Lung (tissue), 17 donors: ENCODE measurements at places on chromosomes 6 and 20. TPM values are rescaled to one million over a fixed set of nuclear protein-coding genes. Genes with fewer than 3 reads are reported as not detected.

- peak overlapping the region; percentile 99 for H3K4me3 ChIP-seq
- H3K27ac ChIP-seq = peak overlapping the region; percentile 87
- peak; percentile 50 for DNase-seq
- peaks cover 13% of the 10 kb centered on the region for H3K4me1 ChIP-seq
Measured at GRCh38 chr20:34824452-34824805, 1.0 kb downstream of the NCOA6 start.

DNA sequence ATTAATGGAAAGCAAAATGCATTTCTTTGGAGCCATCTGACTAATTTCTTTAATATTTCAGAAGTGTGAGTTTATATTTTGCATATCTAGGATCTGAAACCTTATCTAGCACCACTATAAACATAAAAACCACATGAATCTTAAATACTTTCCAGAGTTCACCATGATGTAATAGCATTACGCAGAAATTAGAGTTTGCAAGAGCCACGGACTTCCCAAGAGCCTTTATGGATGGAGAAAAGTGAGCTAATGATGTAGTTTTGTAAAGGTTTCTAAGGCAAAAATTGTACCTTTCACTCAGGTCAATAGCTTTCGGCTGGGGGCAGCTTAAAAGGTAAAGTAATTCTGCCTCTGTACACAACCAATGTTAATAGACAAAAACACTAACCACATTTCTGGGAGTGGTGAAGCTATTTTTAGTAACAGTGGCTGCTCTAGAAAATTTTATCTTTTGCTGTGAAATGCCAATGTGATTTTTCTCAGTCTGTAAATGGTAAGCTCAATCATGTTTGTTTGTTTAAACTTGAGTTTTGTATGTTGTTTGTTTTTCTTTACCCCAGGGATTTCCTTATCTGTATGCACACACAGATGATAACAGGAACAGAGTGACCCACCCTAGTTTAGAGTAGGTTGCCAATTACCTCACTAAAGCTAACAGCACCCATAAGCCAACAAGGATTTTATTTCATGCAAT, 80.5 kb downstream of the FILIP1 start:
- H3K27ac ChIP-seq = no peak overlapping the region
- H3K27me3 ChIP-seq = no peaks in the 10 kb centered on the region
- no peak overlapping the region for H3K4me3 ChIP-seq
- peak; percentile 63 for DNase-seq
- H3K36me3 ChIP-seq = no peaks in the 10 kb centered on the region

- no peaks in the 10 kb centered on the region for H3K27me3 ChIP-seq
- no peaks in the 10 kb centered on the region for H3K36me3 ChIP-seq
- DNase-seq = no peak
- H3K4me3 ChIP-seq = no peak overlapping the region
- no peak overlapping the region for H3K27ac ChIP-seq
Measured at GRCh38 chr20:45866454-45866853, 9.0 kb downstream of the ZSWIM3 start.

DNA sequence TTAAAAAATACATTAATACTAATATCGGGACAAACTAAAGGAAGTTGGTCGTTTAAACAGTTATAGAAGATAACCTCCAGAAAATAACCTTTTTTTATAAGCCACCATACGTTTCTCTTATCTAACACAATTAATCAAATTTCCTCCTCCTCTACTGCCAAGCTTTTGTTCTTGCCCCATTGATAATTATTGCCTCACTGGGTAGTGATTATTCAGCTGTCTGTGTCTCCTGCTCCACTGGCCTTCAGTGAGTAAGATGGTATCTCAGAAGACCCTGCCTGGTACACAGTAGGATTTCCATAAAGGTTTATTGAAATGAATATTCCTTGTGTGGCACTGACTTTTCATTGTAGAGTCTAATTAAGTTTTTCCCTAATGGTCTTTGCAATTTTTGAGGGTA, 165.5 kb upstream of the SCGN start:
- no peak for DNase-seq
- peaks cover 3% of the 10 kb centered on the region for H3K36me3 ChIP-seq
- H3K27ac ChIP-seq = no peak overlapping the region
- H3K27me3 ChIP-seq = no peaks in the 10 kb centered on the region
- no peak overlapping the region for H3K4me3 ChIP-seq
- H3K4me1 ChIP-seq = peaks cover 7% of the 10 kb centered on the region

DNA sequence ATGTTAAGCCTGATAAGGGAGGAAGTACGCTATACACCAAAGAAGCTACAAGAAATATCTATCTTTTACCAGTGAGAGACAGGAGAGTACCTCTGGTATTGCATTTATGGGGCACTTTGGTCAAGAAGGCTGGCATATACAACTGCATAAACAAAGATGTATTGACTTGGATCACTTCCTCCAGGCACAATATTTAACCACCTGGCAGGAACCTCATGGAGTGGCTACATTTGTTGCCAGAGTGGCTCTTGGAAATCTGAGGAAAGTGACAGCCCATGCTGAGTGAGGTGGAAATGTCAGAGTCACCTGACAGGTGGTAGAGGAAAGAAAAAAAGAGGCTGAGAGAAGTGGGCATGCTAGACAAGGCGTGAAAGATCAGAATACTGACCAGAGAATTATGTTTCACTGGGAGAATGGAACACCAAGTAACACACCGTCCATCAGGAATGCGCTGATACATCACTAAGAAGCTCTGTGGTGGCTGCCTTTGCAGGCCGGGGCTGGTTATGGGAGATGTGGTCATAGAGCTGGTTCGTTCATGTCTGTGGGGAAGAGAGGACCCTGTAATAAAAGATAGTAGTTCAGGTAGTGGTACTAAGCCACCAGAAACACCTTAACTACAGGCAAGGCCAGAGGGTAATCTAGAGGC, 61.4 kb upstream of the UFL1 start:
- no peak for DNase-seq
- no peaks in the 10 kb centered on the region for H3K36me3 ChIP-seq
- no peak overlapping the region for H3K27ac ChIP-seq
- H3K4me1 ChIP-seq = no peaks in the 10 kb centered on the region
- no peak overlapping the region for H3K4me3 ChIP-seq

GRCh38 chr20:47352332-47353238, 3.9 kb downstream of the ZMYND8 start:
- H3K4me1 ChIP-seq = peaks cover 98% of the 10 kb centered on the region
- peaks cover 2% of the 10 kb centered on the region for H3K36me3 ChIP-seq
- peak overlapping the region; percentile 10 for H3K4me3 ChIP-seq
- peak overlapping the region; percentile 94 for H3K27ac ChIP-seq
- H3K27me3 ChIP-seq = no peaks in the 10 kb centered on the region
- peak; percentile 56 for DNase-seq

DNA sequence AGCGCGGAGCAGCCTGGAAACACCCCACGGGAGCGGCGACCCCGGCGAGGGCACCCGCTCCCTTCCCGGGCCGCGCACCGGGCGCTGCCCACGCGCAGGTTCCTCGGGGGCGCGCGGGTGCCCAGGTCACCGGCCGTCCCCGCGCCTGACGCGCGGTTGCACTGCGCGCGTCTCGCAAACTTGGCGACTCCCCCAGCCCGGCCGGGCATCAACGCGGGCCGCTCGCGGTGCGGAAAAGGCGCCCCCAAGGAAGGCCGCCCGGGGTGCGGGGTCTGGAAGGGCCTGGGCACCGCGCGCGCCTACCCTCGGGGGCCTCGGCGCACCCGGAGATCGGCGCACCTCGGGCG, 555 bp upstream of the ZBTB46 start:
- H3K4me3 ChIP-seq = peak overlapping the region; percentile 48
- H3K27ac ChIP-seq = peak overlapping the region; percentile 90
- DNase-seq = no peak
- H3K4me1 ChIP-seq = peaks cover 40% of the 10 kb centered on the region

GRCh38 chr6:134623401-134623800, 305.5 kb upstream of the SGK1 start:
- no peaks in the 10 kb centered on the region for H3K27me3 ChIP-seq
- H3K4me1 ChIP-seq = no peaks in the 10 kb centered on the region
- H3K27ac ChIP-seq = no peak overlapping the region
- H3K4me3 ChIP-seq = no peak overlapping the region
- no peak for DNase-seq

- H3K27me3 ChIP-seq = no peaks in the 10 kb centered on the region
- H3K27ac ChIP-seq = no peak overlapping the region
- no peaks in the 10 kb centered on the region for H3K36me3 ChIP-seq
- no peak overlapping the region for H3K4me3 ChIP-seq
Measured at GRCh38 chr6:167495506-167496401, 170.9 kb downstream of the TTLL2 start.

GRCh38 chr20:22523499-22524392, 60.6 kb downstream of the FOXA2 start:
- H3K4me3 ChIP-seq = no peak overlapping the region
- H3K4me1 ChIP-seq = no peaks in the 10 kb centered on the region
- H3K36me3 ChIP-seq = no peaks in the 10 kb centered on the region

GRCh38 chr6:162666246-162666645, 61.3 kb downstream of the PRKN start:
- H3K36me3 ChIP-seq = no peaks in the 10 kb centered on the region
- H3K4me1 ChIP-seq = no peaks in the 10 kb centered on the region
- H3K4me3 ChIP-seq = no peak overlapping the region
- no peak overlapping the region for H3K27ac ChIP-seq
- no peak for DNase-seq

DNA sequence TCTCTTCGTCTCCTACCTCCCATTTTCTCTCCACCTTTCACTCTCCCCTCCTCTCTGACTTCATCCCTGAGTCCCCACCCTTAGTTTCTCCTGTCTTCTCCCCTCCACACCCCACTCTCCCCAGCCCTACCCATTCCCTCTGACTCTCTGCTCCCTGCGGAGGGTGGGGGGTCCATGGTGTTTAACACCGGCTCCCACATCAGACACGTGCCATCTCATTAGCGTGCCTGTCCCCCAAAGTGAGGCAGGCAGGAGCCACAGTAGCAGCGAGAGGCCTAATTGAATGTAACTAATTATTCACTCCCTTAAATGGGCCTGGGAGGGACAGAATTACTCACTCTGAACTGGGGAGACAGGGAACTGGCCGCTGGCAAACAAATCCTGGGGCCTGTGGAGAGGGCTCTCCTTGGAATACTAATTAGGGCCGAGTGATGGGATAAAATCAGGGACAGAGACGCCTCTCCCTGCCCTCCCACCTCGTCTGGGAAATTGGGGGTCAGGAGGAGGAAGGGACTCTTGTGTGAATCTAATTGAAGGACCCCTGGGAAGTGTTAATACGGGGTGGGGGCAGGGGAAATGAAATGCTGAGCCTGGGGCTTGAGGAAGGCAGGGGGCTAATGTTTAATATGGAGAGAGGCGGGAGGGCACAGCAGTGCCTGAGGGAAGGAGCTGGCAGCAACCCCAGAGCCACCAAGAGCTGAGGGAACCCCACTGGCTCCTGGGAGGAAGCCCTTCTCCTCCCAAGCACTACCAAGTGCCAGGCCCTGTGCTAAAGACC, 17.9 kb downstream of the CD40 start:
- H3K4me1 ChIP-seq = no peaks in the 10 kb centered on the region
- H3K4me3 ChIP-seq = no peak overlapping the region
- no peaks in the 10 kb centered on the region for H3K36me3 ChIP-seq
- H3K27ac ChIP-seq = no peak overlapping the region
- no peaks in the 10 kb centered on the region for H3K27me3 ChIP-seq
- no peak for DNase-seq

- H3K36me3 ChIP-seq = no peaks in the 10 kb centered on the region
- no peaks in the 10 kb centered on the region for H3K27me3 ChIP-seq
- peak overlapping the region; percentile 47 for H3K4me3 ChIP-seq
- peak; percentile 97 for DNase-seq
- H3K4me1 ChIP-seq = peaks cover 5% of the 10 kb centered on the region
- peak overlapping the region; percentile 82 for H3K27ac ChIP-seq
Measured at GRCh38 chr6:26532699-26533531, 5.3 kb upstream of the HMGN4 start.

- no peaks in the 10 kb centered on the region for H3K27me3 ChIP-seq
- H3K4me1 ChIP-seq = no peaks in the 10 kb centered on the region
- peaks cover 38% of the 10 kb centered on the region for H3K36me3 ChIP-seq
- DNase-seq = no peak
- H3K4me3 ChIP-seq = no peak overlapping the region
- H3K27ac ChIP-seq = no peak overlapping the region
Measured at GRCh38 chr6:89862273-89862672, 32.0 kb upstream of the GJA10 start.

DNA sequence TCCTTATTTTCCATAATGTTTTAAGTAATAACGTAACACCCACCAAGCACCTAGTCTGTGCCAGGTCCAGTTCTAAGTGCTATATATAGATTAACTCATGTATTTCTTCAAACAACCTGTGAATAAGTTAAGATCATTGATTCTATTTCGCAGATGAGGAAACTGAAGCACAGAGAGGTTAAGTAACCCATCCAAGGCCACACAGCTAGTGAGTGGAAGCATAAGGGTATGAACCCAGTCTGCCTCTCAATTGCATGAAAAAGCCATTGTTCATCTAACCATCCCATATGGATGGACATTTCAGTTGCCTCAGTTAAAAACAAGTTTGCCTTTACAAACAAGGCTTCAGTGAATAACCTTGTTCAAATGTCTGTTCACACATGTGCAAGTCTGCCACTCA, 20.8 kb downstream of the TGM6 start:
- no peaks in the 10 kb centered on the region for H3K27me3 ChIP-seq
- H3K4me3 ChIP-seq = no peak overlapping the region
- peaks cover 1% of the 10 kb centered on the region for H3K4me1 ChIP-seq
- no peaks in the 10 kb centered on the region for H3K36me3 ChIP-seq

- H3K36me3 ChIP-seq = no peaks in the 10 kb centered on the region
- no peak overlapping the region for H3K4me3 ChIP-seq
- peak; percentile 22 for DNase-seq
- H3K27me3 ChIP-seq = peaks cover 31% of the 10 kb centered on the region
- H3K4me1 ChIP-seq = peaks cover 3% of the 10 kb centered on the region
Measured at GRCh38 chr6:27332692-27333641, 20.9 kb upstream of the POM121L2 start.

DNA sequence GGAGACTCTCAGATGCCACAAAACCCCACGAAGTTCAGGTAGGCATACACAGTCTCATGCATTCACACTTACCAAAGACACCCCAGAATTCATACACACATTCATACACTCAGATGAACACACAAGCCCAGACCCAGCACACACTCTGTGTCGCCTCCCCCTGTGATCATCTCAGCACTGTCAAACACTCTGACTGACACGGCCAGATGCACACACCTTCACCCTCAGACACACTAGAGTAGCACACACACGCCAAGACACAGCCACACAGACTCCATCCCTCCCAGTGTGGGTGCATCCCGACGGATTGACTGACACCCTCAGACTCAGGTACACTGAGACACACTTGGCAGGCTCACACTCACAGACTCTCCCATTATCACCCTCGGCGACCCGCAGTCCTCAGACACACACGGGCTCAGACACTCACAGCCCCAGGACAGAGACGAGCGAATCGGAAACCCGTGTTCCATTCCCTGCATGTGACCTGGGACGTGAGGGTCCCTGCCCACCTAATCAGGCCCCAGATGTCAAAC, 872 bp upstream of the RIMS4 start:
- H3K27ac ChIP-seq = no peak overlapping the region
- H3K4me1 ChIP-seq = no peaks in the 10 kb centered on the region
- no peak for DNase-seq
- H3K27me3 ChIP-seq = peaks cover 12% of the 10 kb centered on the region
- H3K4me3 ChIP-seq = no peak overlapping the region

Gene PTK6
- polyA plus RNA-seq = 4.3 TPM

Gene OR2J3
- polyA plus RNA-seq = not detected

Gene PRPH2
- 0.62 TPM for polyA plus RNA-seq

Gene MAP3K4
- polyA plus RNA-seq = 8.6 TPM

Gene THBD
- polyA plus RNA-seq = 23.6 TPM

Gene STX11
- 62.7 TPM for polyA plus RNA-seq

Gene PSORS1C2
- not detected for polyA plus RNA-seq

Gene STMND1
- 4.6 TPM for polyA plus RNA-seq

Gene FKBP1C
- polyA plus RNA-seq = 2.5 TPM
